ENCODE measurements at places on chromosomes 3 and 15.

DNA sequence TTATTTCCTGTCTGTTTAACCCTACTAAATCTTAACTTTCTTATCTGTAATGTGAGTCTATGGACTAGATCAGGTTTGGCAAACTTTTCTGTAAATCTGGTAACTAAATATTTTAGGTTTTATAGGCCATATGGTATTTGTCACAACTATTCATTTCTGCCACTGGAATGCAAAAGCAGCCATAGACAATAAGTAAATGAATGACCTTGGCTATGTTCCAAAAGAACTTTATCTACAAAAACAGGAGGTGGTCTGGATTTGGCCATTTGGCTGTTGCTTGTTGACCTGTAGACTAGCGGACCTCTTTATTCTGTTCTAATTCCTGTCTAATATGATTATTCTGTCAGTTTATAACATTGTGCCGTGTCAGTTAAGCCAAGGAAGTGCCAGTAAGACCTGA is 314.2 kb downstream of the LPP start:
- H3K27me3 ChIP-seq, result no peaks in the 10 kb centered on the region
- no peak overlapping the region for H3K27ac ChIP-seq
- no peaks in the 10 kb centered on the region for H3K36me3 ChIP-seq
- H3K4me1 ChIP-seq, result peaks cover 2% of the 10 kb centered on the region
- H3K4me3 ChIP-seq, result no peak overlapping the region

DNA sequence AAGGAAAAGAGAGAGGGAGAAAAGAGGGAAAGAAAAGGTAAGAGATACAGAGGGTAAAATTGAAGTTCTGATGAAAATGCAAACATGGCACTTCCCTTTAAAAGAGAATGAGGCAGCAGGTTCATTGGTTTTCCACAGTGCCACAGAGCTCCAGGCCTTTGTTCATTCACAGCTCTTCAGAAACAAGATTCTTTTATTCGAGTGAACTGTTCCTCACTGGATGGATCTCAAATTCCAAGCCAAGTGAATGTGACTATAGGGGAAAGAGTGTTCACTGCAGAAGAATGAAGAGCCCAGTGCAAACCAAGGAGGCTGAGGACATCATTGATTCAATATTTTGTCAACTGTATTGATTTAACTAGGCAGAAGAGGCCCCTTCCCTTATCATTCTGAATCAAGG is 280.3 kb upstream of the PROK2 start:
- H3K36me3 ChIP-seq, result no peaks in the 10 kb centered on the region
- no peaks in the 10 kb centered on the region for H3K27me3 ChIP-seq
- H3K4me1 ChIP-seq, result no peaks in the 10 kb centered on the region

GRCh38 chr3:2898591-2899353 is 211.4 kb downstream of the IL5RA start:
- no peaks in the 10 kb centered on the region for H3K36me3 ChIP-seq
- no peak overlapping the region for H3K4me3 ChIP-seq
- H3K27ac ChIP-seq, result no peak overlapping the region
- no peaks in the 10 kb centered on the region for H3K27me3 ChIP-seq
- H3K4me1 ChIP-seq, result peaks cover 2% of the 10 kb centered on the region
- DNase-seq, result no peak

DNA sequence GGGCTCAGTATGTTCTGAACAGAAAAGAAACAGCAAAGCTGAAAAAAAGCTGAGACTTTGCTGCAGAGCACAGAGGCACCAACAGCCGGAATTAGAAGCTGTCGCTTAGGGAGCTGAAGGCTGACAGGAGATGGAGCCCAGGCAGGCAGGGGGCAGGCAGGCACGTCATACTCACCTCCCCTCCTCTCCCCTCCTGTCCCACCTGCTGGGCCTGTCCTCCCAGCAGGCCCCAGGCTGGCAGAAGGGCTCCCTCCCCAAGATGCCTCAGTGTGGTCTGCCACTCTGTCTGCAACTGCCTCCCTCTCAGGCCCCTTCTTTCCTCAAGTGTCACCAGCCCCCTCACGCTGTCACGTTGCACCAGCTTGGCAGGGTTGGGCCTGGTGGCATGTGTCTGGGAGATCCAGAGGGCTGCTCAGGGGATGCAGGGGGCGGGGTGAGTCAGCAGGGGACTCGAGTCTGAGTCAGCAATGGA is 3.2 kb upstream of the ANKRD63 start:
- no peak overlapping the region for H3K4me3 ChIP-seq
- no peak for DNase-seq
- H3K27ac ChIP-seq, result no peak overlapping the region
- H3K36me3 ChIP-seq, result no peaks in the 10 kb centered on the region
- peaks cover 33% of the 10 kb centered on the region for H3K4me1 ChIP-seq

DNA sequence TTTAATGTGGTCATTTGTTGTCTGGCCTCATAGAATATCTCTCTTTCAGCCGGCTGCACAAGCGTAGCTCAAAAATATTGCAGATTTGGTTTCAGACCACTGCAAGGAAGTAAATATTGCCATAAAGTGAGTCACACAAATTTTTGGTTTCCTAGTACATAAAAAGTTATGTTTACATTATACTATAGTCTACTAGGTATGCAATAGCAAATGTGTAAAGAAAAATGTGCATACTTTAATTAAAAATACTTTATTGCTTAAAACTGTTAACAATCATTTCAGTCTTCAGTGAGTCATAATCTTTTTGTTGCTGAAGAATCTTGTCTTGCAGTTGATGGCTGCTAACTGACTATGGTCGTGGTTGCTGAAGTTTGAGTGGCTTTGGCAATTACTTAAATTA is 425.1 kb upstream of the ROBO1 start:
- no peak for DNase-seq
- H3K4me3 ChIP-seq, result no peak overlapping the region
- H3K4me1 ChIP-seq, result no peaks in the 10 kb centered on the region

Data from neuronal stem cell (in vitro differentiated cells).